ENCODE measurements at places on chromosomes 5 and 9.
A peak's percentile ranks its signal among the peaks of the same experiment; 100 is the strongest.

GRCh38 chr5:81233080-81233634 is at the start of gene CKMT2:
Gene CKMT2, plus strand, starts transcription at chr5:81233322. Its CDS starts 17,811 bp downstream, at chr5:81251133.
- DNase-seq, result no peak

- no peak for DNase-seq
These were observed 148.9 kb downstream of the ARHGAP26 start for GRCh38 chr5:142918959-142919635.

DNA sequence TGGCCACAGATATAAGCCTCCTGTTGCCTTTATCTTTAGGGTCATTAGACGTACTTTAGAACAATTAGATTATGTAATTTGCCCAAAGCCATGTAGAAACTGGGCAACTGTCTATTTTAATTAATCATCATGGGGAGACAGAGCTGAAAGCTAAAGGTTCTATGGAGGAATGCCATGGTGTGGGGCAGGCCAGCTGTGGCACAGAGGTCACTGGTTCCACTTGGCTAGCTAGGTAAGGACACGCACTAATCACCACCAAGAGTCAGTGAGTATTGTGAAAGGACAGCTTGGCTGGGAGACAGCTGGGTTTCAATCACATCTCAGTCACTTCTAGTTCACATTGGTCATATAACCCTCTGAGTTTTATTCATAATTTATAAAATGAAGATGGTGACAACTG is 81.7 kb downstream of the HMHB1 start:
- no peak for DNase-seq

GRCh38 chr9:136679431-136679941 is 7.8 kb downstream of the AGPAT2 start:
- no peak for DNase-seq

DNA sequence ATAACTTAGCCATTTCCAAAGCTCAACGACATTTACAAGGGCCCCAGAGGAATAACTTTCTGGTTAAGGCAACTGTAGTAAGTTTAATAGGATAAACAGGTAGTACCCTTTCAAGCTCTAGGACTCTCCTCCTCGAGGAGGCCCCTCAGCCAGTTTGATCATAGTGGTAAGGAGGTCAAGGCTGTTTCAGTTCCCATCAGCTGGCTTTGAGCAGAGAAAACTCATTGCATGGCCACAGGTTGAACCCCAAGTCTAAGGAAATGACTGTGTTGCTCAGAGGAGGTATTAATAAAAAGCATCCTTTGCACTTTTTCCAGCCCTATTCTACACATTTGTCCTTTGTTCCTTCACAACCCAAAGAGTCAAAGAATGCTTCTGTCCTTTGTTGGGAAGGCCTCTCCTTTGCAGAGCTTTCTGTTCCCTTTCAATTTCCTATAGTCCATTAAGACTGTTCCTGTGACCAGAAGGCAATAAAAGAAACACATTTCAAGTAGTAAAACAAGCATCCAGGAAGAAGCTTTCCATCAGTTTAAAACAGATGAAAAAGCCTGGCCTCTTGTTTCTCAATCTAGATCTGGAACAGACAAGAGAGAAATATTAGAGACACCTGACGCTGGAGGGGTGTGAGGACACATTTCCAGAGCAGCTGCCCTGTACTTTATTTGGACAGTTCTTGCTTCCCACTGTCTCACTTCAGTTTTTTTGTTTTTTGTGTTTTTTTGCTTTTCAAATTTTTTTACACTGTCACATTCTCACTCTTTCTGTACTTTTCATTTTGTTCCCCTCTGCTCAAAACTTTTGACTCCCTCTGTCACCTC is 54.1 kb downstream of the PRRC1 start:
- DNase-seq, result no peak

- DNase-seq, result no peak
These were observed 211.8 kb downstream of the GOLPH3 start for GRCh38 chr5:31962351-31962751.

GRCh38 chr9:97981846-97982682 is 1.1 kb upstream of the ANP32B start:
- no peak for DNase-seq

GRCh38 chr5:50365426-50366251 is 75.4 kb downstream of the EMB start:
- DNase-seq, result no peak

DNA sequence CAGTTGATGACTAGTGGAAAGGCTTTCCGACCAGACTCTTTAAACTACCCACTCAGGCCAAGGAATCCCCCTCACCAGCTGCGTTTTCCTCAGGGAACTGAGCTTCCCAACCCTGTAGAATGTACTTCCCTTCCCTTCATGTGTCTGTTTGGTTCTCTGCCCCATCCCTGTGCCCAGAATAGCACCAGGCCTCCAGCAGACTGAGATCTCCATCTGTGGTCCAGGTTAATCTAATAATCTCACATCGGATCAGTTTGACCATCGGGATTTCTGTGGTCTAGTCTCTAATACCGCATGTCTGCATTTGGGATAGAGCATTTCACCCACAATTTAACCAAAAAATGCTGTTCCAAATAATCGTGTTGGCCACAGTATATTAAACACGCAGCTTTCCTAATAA is 237.2 kb downstream of the ROR2 start:
- no peak for DNase-seq

- no peak for DNase-seq
These were observed 136.5 kb downstream of the CCDC192 start for GRCh38 chr5:127839496-127840197.

DNA sequence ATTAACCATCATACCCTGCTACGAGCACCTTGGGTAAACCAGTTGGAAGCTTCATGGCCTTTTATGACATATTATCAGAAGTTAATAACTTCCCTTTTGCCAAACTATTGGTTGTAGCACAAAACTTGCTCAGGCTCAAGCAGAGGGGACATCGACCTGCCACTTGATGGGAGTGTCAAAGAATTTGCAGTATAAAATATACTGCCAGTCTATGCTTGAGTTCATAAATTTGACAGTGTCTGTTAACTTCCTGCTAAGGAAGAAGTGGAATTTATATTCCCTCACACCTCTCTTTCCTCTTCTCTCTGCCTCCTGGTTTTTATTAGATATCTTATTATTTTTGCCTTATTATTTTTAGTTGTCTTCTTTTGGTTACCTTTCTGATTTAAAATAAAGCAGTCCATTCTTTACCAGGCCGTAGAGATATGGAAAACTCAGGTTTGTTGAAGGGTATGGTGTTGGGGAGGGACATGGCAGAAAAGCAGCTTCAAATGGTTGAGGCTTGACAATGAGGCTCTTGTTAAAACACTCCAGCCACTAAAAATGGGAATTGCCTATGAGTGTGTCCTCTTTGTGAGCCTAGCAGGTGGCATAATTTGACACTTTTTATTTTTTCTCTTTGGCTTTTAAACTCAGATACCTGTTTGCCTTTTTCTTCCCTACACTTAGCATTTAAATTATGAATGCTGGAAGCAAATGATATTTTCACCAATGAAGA is 298.0 kb downstream of the DOCK8 start:
- DNase-seq, result peak; percentile 62

DNA sequence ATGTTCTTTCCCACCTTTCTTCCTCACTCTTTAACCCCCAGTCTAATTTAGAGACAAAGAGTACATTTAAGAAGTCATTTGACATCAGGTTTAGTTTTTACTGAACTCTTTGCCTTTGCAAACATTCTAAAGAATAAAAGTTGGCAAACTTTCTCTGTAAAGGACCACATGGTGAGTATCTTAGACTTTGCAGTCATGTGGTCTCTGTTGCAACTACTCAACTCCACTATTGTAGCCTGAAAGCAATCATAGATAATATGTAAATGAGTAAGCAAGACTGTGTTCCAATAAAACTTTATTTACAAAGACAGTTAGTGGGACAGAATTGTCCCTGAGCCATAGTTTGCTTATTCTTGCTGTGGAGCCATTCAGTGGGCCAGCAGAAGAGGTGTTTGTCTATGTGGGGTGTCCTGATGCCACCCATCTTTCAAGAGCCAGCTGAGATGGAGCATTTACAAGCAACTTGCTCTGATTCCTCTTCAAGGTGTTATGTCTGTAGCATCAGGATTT is 25.4 kb downstream of the ABLIM3 start:
- DNase-seq, result no peak

GRCh38 chr5:98428806-98429205 is 344.7 kb upstream of the RGMB start:
- no peak for DNase-seq

GRCh38 chr9:86452201-86452828 is 98.1 kb upstream of the TUT7 start:
- DNase-seq, result no peak

GRCh38 chr9:34124099-34124498 is 2.4 kb downstream of the DCAF12 start:
- no peak for DNase-seq

- DNase-seq, result peak; percentile 79
These were observed at the start of gene GHR for GRCh38 chr5:42423285-42424165. Gene GHR, plus strand, starts transcription at chr5:42423439. Its CDS starts 142,436 bp downstream, at chr5:42565875.

DNA sequence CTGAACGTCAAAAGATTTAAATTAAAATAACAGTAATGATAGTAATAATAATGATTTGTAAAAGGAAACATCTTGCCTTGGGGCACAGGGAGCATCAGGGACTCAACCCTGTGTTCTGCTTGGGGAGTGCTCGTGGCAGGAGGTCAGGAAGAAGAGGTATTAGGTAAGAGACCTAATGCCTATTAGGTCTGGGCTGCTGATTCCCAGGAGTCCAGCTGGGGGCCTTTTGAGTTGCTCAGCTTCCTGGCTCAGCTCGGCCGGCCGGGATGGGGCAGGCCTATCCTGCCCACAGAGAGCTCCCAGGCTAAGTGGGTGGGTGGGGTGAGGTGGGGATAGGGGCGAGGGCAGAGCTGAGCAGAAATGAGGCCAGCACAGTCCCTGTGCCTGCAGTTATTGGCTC is 17.5 kb downstream of the LMX1B start:
- no peak for DNase-seq

GRCh38 chr5:175728316-175728715 is 70.4 kb downstream of the HRH2 start:
- DNase-seq, result no peak

DNA sequence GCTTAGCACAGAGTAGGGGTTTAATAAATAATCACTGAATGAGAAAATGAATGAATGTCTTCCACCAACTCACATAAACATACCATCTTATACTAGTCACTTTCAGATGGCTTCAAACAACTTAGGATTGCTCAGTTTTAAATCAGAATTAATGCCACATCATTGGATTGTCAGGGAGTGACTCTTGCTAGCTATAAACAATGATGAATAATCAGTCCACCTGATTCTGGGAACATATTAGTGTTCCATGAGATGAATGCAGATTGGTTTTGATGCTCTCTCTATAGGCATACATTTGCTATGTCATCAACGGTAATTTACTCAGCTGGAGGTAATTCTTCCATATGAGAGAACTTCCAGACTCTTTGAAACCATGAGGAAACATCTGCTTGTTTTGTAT is 97.4 kb downstream of the CDH9 start:
- no peak for DNase-seq

GRCh38 chr5:96320797-96321196 is 112.3 kb downstream of the PCSK1 start:
- no peak for DNase-seq

GRCh38 chr9:29213417-29214153 is 1640.3 kb upstream of the C9orf72 start:
- DNase-seq, result peak; percentile 79

- DNase-seq, result no peak
These were observed 8.2 kb downstream of the SLC22A4 start for GRCh38 chr5:132302413-132302812.

DNA sequence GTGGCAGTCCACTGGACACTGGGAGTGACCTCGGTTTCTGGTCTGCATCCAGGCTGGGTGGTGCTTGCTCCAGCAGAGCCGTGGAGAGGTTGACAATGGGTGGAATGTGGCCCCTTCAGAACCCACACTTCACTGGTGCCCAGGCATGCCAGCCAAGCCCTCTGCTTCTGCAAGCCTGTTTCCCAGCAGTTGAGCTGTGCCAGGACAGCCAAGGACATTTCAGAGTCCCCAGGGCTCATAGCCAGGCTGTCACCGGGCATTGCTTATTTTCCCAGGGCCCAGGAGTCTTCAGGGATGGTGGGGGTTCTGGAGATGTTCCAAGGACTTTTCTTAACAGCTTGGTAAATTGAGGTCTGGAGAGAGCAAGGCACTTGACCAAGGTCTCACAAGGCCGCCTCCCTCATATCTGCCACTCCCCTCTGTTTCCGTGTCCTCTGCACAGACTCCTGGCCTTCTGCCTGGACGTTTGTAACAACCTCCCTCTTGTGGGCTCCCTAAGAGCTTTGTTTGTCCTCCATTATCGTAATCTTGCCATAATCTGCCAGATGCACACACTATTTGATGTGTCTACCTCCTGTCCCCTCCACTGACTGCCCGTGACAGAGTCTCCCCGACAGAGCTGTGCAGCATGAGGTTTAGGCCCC is 3.8 kb upstream of the NDST1 start:
- DNase-seq, result no peak

DNA sequence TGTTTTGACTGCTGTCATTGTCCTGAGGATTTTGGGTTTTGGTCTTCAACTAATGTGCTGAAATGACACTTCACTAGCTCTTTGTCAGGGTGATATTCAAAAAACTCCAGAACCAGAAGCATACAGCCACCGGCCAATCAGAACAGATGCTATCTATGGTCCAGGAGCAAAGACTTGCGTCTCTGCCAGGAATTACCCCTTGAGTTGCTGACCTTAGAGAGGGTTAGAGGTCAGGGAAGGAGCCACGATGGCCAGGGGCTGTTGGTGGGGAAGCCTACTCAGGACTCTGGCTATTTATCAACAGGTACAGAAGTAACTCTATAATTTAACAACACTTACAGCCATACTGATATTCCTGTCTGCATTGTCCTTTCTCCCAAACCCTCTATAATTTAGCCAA is 356.8 kb downstream of the EFNA5 start:
- DNase-seq, result no peak

GRCh38 chr5:112967520-112968083 is 9.0 kb upstream of the DCP2 start:
- no peak for DNase-seq

- no peak for DNase-seq
These were observed 198.6 kb upstream of the HMHB1 start for GRCh38 chr5:143613329-143613728.

- DNase-seq, result no peak
These were observed 76.6 kb downstream of the RALGPS1 start for GRCh38 chr9:126991183-126991582.

GRCh38 chr9:95831810-95832209 is 43.7 kb upstream of the ERCC6L2 start:
- no peak for DNase-seq

DNA sequence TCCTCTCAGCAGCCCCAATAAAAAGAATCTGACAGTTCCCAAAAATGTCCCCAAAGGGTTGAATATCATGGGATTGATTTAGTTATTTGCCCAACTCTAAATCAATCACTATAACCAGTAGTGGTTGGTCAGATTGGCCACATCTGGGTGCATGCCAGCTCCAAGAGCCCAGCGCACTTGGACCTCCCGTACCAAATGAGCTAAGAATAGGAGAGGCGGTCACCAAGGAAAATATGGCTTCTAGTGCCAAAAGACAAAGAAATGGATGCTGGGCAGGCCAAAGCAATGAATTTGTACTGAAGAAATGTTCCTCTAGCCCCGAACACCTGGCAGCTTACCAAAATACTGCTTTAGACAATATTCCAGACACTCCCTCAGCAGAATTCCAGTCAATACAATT is 80.3 kb downstream of the RCL1 start:
- DNase-seq, result no peak
